ENCODE measurements at places on chromosomes 2 and 18.

DNA sequence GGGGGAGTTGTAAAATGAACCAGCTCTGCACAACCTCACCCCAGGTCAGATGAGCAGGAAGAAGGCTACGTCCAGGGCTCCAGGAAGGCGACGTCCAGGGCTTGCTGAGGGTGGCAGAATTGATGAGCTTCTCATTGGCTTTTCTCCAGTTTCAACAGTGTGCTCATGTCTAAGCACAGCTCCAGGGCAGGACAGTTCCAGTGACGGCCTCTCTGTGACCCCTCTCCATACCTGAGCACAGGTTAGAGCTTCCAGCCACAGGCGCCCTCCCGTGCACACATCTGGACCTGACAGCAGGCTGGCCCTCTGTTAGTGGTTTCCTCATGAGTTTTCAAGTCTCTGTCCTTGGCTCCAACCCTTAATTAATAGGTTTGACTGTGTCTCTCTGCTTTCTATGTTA is 327.6 kb downstream of the ZNF516 start:
- no peak for DNase-seq

DNA sequence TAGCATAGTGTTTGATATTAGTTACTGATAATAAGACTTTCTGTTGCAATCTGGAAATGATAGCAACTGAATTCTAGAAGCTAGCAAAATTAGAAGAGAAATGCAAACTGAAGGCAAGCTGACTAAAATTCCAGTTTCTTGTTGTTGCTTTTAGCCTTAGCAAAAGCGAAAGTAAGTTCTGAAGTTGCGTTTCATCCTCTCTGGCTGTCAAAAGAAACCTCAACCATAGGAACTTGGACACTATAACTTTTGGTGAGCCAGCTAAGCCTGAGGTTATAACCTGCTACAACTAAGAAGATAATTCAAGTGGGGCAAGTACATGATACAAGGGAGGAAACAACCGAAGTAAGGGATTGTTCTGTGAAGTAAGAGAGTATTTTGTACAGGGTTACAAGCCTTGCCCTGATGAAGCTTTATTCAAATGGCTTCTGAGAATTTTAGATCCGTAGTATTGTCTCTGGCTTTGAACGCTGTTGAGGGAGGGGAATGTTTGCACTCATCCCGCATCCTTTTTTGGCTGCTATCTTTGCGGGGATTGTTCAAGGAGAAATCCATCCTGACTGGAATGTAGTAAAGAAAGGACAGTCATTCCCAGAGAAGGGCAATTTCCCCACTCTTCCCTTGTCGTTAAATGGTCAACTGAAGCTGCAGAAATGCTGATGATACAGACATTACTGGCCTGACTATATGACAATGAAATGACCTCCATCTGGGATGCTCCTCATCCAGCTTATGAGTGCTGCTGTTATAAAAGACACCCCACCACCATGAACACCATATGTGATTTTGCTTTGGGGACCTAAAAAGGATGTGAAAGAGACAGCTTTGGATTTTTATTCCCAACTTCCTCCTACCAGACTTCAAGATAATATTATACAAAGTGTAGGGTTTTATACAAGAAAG is 7.0 kb upstream of the TMX3 start:
- peak; percentile 2 for DNase-seq

GRCh38 chr2:200810252-200810997 is 1.3 kb upstream of the BZW1 start:
- no peak for DNase-seq

GRCh38 chr2:104857262-104858005 is 3.5 kb downstream of the POU3F3 start:
- DNase-seq = no peak

GRCh38 chr2:226131299-226131784 is 668.3 kb downstream of the IRS1 start:
- no peak for DNase-seq

DNA sequence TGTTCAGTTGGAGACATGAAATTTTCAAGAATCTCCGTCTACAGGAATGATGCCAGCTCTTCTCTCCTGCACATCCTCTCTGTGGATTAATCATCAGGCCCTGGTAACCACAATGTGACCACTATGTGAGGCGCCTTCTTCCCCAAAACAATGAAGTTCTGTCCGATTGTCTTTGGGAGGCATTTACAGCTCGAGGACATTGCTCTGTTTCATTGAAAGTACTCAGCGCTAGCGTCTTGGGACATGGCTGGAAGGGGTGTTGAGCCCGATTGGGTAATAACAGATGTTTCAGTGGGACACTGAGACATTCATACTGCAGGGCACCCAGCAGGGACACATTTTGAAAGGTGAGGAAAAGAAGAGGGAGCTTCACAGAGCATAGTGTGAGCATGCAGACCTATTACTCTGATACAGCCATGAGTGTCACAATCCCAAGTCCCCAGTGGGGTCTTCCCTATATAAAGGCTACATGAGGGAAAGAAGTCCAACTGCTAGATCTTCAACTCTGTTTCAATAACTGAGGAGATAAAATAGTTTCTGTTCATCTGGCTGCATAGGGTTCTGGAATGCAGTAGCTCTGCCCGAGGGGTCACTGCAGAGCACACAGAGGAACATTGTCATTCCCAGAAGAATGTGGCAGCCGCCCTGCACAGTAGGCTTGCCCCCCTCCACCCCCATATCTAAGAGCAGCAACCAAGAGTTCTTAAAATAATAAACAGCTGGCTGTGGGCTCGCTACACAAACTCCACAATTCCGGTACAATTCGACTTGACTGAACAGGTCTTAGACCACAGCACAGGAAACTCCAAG is 237.3 kb downstream of the OSR1 start:
- DNase-seq = no peak

DNA sequence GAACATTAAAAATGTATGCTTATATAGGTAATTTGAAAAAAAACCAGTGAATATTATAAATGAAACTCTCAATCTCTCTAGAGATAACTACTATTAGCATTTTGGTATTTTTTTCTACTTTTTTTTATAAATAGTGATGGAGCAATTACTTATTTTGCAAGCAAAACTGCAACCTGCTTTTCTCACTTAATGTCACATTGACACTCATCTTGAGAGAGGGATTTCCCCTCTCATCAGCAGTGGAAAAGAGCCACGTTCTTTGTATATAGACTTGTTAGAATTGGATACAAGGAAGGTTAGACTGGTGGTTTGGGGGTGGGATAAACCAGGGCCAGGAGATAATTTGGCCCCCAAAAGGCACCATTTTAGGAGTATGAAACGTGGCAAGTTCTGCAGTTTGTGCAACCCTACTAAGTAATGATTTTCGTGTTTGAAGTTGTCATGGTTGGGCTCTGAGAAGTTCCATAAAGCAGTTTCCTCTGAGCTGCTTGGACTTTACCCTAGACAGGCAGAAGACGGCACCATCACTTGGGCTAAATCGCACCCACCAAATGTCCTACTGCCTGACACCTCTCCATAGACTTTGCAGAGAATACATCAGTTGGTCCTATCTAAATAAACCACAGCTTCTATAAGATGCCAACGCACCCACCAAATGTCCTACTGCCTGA is 194.0 kb downstream of the ACTR3 start:
- DNase-seq = no peak

GRCh38 chr2:18244845-18245244 is 315.6 kb downstream of the RDH14 start:
- no peak for DNase-seq

DNA sequence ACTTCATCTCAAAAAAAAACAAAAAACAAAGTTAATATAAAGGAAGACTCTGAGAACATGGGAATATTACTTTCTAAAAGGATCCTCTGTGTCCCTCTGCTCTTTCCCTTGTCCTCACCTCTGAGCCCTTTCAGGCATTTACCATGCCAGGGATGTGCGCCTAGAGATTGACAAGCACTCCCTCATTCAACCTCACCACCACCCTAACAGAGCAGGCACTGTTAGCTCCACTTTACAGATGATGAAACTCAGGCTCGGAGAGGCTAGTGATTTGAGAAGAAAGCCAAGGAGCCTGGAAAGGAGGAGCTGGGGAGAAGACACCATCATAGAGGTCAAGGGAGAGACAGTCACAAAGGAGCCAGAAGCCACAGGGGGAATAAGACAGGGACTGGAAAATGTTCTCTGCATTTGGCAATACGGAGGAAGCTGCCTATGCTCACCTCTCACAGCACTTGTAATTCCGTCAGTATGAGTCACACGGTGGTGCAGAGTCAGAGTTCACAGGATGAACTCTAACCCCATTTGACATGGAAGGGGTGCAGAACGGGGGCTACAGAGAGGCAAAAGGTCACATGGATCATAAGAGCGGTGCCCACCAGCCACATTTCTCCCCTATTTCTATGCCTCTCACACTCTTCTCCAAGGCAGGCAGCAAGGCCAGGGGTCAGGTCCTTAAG is 101.8 kb upstream of the NFU1 start:
- no peak for DNase-seq

- DNase-seq = no peak
Measured at GRCh38 chr2:29837925-29838324, 83.5 kb downstream of the ALK start.

DNA sequence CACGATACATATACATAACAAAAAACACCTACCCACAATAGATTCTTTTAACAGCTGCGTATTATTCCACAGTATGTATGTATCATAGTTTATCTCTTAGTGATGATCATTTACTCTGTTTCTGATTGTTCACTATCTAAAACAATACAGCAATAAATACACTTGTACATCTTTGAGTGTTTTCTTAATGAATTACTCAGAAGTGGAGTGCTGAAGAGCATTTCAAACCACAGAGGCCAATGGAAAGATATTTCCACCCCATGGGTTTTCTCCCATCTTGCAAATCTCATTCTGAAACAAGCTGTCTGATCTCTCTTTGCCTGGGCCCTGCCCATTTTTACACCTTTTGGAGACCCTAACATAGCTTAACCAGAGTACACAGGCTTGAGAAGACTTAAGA is 113.8 kb upstream of the KLF7 start:
- no peak for DNase-seq

- no peak for DNase-seq
Measured at GRCh38 chr2:124039762-124040291, 14.7 kb downstream of the CNTNAP5 start.

- DNase-seq = no peak
Measured at GRCh38 chr2:175049661-175050060, 44.5 kb upstream of the CHN1 start.

DNA sequence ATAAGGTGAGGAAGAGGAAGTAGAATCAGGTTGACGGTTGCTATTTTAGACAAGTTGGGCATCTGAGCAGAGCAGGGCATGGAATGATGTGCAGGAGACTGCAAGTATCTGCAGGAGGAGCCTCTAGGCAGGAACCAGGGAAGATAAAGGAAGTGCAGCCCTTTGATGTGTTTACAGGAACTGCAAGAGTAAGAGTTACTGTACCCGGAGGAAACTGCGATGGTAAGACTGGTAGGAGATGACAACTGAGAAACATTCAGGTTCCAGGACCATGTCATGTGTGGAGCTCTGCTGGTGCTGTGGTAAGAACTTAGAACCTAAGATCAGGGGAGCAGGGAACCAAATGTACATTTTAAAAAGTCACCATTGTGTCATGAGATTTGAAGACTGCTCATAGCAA is 134.3 kb upstream of the STON1 start:
- DNase-seq = no peak

DNA sequence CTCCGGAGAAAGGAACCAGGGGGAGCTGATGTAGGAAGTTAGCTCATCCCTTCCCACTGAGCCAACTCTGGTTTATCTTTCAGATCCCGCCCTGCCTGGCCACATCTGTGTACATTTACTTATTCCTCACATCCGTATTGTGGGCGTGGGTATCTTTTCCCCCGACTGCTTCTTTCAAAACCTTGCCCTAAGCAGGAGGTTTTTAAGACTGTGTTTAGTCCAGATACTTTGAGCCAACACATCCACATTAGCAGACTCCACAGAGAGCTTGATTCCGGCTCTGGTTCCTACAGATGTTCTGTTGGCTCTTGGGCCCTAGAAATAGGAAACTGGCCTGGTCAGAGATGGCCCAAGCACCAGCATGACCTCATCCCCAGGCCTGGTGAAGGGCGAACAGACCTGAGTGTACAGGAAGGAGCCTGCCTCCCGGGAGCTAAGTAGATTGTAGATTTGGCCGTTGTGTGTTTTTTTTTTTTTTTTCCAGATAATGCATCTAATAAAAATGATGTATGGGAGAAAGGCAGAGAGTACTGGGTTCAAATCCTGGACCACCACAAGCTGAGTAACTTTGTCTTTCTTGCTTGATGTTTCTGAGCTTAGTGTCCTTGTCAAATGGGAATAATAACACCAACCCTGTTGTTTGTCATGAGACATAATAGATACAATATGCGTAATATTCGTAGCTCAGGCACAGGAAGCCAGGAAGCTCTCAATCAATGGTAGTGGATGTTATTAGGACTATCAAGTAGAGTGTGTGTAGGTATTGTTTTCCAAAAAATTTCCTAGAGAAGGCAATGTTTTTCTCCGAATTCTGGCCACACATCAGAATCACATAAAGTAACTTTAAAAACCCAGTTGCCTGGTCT is 92.3 kb downstream of the PRKCE start:
- no peak for DNase-seq

DNA sequence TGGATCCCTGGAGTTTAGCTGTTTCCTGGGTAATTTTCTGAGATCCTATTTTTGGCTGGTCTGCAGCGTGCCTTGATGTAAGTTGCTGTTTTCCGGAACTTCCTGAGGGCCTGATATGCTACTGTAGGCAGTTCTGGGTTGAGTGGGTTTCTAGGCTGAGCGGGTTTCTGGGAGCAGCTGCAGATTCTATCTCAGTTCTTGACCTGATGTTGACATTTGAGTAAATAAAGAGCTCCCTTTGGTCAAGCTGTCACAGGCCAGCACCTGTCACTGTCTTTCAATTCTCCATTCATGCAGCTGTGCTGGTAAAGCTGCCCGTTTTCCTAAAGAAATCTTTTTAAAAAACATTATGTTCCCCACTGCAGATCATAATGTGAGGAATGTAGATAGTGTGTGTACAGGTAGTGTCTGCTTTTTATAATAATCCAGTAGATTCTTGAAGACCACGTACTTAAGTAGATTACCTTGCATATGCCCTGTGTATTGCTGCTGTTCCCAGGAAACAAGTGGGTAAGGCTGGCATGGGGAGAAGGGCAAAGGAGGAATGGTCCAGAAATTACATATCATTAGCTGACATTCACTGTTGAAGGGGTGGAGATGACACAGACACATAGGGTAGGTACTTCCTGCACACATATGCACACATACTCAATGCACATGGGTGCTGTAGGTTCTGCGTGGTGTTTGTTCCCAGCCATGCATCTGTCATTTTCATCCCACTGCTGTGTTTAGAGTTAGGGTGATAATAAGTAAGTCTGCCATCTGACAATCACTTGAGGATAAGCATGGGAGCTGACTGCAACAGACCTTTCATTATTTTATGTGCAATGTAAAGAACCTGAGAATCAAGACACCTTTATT is 25.9 kb downstream of the CD28 start:
- no peak for DNase-seq

DNA sequence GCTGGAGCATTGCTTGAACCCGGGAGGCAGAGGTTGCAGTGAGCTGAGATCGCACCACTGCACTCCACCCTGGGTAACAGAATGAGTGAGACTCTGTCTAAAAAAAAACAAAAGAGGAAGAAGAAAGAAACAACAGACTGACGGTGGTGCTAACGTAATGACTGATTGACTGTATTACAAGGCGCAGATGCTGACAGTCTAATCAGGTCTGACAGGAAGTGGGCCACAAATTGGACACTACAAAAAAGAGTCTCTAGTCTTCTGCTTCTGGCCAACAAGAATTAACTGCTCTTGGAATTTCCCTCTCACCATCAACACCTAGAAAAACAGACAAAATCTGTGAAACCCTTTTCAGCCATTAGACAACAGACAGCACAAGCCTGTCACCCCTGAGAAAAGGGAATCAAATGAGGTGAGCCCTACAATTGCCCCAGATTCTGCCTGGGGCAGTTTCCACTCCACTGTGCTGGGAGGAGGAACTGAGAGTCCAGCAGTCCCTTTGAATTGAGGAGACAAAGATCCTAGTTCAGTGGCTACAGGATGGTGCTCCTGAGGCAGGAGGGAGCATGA is 43.3 kb downstream of the SNED1 start:
- DNase-seq = no peak
